Skeletal muscle cell (primary cell): ENCODE measurements at places on chromosomes 7 and 10.

GRCh38 chr7:1492640-1493039, 11.5 kb downstream of the INTS1 start:
- no peak for DNase-seq

DNA sequence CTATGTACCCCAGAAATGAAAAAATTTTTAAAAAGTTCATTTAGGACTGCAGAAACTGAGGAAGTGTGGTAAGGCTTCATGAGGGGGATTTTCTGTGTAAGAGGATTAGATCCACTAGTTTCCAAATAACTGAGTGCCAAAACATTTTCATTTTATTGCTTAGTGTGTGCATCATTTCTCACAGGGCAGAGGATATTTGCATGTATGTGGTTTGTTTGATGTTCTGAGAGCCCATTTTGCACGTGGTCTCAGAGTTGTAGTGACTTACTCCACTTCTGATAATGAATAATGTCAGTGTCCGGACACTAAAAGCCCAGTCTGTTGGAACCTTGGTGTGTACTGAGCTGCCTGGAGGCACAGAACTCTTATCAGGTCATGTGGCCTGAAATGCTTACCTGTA, 299.9 kb downstream of the AUTS2 start:
- DNase-seq, result no peak

DNA sequence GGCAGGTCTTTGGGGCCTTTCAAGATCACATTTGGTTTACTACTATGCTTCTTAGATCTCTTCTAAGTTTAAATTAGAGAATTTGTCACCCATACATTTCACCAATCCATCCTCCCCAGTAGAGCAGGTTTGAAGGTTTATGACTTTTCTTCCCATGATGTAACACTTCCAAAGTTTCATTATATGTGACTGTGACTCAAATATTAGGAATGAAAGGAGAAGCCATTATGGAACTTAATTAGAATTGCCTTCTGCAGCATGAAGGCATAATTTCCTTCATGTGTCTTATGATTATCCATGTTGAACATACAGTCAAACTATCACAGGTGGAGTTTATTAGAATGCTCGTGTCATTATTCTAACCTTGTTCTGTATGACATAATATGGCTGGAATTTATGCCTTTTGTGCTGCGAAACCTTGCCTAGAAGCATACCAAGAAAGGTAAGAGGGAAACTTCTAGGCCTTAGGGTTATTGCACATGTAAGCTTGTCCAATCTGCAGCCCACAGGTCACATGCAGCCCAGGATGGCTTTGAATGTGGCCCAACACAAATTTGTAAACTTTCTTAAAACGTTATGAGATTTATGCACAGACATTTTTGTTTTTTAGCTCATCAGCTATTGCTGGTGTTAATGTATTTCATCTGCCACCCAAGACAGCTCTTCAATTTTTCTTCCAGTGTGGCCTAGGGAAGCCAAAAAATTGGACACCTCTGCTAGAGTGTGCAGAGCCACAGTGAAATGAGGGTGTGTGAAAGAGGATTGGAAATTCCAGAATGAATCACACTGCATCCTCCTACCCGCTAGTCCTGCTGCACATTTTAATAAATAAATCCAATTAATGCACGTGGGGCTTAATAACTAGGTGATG, 133.6 kb downstream of the TMEM26 start:
- no peak for DNase-seq

- no peak for DNase-seq
Observed at GRCh38 chr7:83519240-83519639, 129.7 kb downstream of the SEMA3E start.

GRCh38 chr10:113060201-113061053, 110.4 kb downstream of the TCF7L2 start:
- no peak for DNase-seq

DNA sequence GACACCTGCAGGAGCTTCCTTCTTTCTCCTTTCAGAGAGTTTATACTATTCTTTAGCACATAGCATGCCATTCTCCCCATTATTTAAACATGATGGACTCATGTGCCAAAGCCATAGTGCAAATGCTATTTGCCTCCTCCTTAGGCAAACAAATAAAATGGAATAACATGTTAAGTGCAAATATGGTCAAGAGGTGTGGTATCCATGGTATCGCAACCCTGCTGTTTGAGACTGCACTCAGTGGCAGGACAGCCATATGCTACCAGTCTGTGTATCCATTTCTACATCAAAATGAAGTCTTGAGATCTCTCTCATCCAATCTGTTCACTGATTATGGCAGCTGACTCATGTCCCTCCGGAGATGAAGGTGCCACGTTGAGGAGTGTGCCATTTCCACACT, 22.8 kb downstream of the HEPACAM2 start:
- no peak for DNase-seq

GRCh38 chr7:84113906-84114850, 80.4 kb downstream of the SEMA3A start:
- DNase-seq, result no peak

GRCh38 chr7:106291247-106291646, 6.5 kb upstream of the NAMPT start:
- no peak for DNase-seq
